Stimulated activated naive CD4-positive, alpha-beta T cell treated with Interleukin-2 at 50 U/mL for 16 hours (primary cell): ENCODE measurements at places on chromosomes 3 and 15.

DNA sequence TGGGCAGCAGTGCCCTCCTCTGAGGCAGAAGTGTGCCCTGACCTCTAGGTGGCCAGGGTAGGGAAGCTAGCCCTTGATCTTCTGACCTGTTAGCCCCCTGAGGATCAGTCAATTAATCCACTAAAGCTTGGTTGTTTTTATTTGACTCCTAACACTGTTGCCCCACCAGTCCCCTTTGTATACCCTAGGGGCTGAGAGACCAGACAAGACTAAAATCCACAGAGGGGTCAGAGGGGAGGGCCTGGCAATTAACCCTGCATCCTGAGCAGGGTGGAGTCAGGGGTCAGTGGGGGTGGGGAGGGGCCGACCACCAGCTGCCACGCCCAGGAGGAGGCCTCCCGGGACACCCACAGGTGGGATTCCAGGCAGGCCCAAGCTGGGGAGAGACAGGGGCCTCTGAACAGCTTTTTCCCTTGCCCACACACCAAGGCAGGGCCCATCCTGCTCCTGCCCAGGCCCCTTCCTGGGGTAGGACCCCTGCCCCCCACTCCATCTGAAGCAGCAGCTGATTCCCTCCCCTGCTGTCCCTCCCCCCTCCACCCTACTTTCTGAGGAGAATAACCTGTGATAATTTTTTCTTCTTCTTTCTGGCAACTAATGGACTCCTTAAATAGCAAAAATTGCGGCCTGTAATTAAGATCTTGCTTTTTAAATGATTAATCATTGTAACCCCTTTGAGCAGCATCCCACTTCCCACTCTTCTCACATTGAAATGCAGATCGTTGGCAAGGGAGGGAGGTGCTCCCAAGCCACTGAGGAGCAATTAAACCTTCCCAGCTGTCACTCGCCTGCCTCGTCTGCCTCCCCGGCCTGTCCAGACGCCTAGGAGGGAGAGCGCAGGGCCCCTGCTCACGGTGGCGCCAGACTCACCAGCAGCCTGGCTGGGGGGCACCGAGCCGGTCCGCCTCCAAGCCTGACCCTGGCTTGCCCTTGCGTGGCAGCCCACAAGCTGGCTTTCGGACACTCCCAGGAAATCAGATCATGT is 51.9 kb downstream of the RHCG start:
- DNase-seq, result no peak

DNA sequence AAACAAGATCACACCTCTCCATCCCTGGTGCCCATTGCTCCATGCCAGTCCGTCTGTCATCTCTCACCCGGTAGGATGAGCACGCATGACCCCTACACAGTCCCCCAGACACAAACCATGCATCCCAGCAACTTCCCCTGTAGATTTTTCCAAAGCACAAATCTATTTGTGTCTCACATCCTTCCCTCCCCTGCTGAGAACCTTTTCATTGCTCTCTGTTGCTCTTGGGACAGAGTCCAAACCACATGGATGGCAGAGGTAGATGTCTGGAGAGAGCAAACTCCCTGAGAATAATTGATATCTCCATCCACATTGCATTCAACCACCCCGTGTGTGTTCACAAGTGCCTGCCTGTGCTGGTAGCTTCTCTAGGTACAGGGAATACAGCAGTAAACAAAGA is 29.9 kb upstream of the LRTM1 start:
- no peak for DNase-seq

DNA sequence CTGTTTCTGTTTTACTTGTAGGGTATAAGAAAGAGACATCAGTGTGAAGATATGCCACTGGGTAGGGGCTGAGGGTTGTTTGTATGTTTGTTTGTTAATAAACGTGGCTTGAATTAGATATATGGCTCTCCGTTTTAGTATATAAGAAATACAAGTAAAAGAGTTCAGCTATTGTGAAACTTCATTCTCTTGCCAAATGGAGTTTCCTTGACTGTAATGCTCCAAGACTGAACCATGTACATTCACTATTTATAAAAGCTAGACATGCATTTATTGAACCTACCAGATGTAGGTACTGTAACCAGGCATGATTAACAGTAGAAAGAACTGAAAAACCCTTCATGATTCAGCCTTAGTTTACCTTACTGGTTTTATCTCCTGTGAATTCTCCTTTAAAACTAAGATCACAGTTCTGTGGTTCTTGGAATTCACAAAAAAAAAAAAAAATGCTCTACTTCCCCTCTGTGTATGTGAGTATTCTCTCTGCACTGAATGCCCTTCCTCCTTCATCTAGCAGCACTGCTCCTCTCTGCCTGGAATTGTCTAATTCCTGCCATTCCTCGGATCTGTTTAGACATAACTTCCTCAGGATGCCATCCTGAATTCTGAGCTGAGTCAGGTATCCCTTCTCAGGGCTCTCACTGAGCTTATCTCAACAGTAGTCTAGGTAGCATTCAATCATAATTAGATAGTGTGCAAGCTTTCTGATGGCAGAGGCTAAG is 504.4 kb downstream of the FHIT start:
- DNase-seq, result no peak

- no peak for DNase-seq
Measured at GRCh38 chr3:94011233-94011711, 17.1 kb downstream of the STX19 start.

- no peak for DNase-seq
Measured at GRCh38 chr3:169493521-169494141, 169.9 kb downstream of the MECOM start.

- DNase-seq, result peak; percentile 81
Measured at GRCh38 chr15:50906954-50907600, 1.4 kb upstream of the AP4E1 start.

GRCh38 chr3:146928421-146929059 is 323.4 kb upstream of the PLSCR5 start:
- no peak for DNase-seq

DNA sequence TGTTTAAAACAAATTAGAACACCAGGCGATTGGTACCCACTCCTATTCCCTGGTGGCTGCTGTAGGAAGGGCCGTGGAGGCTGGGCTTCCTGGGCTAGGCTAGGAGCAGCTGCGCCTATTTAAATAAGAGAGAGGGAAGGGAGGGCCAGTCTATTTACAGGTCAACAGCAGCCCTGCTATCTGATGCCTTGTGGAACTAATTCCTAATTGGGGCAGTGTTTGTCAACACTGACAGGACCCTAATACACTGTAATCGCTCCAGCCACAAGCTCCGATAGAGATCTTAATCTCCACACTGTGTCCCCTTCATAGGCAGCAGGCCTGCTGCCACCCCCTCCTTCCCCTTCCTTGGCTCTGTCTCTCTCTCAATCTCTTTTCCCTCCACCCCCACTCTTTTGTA is 116.9 kb upstream of the SOX14 start:
- DNase-seq, result no peak

- no peak for DNase-seq
Measured at GRCh38 chr3:59506191-59506590, 456.4 kb upstream of the CFAP20DC start.

- DNase-seq, result no peak
Measured at GRCh38 chr15:91603384-91604080, 250.0 kb upstream of the SLCO3A1 start.

- DNase-seq, result peak; percentile 71
Measured at GRCh38 chr3:128095222-128095703, 28.3 kb downstream of the RUVBL1 start.

DNA sequence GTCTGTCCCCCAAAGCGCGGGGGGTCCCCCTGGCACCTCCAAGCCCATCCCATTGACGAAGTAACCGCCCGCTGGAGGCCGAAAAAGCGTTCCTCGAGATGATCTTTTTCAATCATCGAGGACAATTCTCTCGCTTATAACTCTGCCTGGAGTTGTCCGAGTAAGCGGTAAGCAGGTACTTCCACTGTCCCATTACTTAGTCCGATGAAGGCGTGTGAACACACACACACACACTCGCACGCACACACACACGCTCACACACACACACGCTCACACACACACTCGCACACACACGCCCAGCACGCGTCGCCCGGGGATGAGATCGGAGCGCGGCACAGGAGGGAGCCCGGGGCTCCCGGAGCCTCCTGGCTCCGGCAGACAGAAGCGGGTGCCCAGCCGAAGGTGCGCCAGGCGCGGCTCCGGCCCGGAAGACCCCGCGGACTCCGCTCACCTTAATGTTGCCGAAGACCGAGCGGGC is 430 bp downstream of the SLCO2A1 start:
- DNase-seq, result no peak

- no peak for DNase-seq
Measured at GRCh38 chr3:80997622-80998021, 763.8 kb downstream of the GBE1 start.

DNA sequence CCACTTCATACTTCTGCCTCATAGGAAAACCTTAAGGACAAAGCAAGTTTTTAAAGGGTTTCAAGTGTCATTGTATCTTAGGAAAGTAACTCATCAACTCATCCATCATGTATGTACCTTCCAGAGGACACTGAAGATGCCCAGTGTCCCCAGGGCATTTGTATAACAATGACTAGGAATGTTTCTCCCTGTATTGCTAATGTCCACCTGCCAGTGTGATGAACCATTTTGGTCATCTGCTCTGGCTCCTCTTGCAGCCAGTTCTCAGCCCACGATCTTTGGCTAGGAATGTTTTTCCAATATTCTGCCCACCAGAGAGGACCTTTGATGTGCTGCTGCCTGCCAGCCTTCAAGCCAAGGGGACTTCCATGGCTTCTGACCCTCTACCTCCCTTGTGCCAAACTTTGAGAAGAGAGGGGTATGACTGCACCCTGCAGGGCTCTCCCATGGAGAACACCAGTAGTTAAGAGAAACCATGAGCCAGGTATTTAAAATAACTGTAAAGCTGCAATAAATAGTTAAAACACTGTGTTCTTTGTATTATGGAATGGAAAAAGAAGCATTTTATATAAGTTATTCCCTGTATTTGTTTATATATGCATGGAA is 11.4 kb downstream of the LMOD3 start:
- no peak for DNase-seq

- no peak for DNase-seq
Measured at GRCh38 chr3:190644035-190644434, 130.2 kb downstream of the IL1RAP start.

DNA sequence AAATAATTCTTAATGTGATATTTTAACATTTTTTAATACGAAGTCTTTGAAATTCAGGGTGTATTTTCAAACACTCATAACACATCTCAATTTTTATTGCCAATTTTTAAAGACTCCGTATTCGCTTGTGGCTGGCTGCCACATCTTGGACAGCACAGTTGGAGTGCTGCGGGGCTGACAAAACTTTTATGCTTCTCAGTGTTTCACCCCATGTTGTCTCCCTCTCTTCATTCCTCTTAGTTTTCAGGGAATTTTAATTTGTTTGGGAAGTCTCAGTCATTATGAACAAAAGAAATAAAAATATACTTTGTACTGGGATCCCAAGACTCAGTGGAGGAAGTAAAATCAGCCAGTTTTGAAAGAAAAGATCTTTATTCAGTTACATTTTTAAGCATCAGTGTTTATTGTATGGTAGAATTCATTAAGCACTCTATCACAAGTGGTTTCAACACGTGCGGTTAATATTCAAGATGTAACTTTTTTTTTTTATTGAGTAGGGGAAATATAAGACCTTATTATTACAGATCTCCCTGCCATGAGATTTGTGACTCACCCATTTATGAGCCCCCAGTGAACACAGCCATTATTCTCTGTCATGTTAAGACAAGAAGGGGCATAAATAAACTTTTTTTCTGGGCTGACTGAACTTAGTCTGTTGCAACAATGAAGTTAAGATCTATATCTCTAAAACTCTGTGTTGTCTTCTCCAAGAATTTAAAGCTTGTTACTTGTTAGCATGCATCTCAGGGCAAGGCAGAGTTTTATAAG is 26.8 kb downstream of the KAT2B start:
- DNase-seq, result no peak

GRCh38 chr3:171159822-171160157 is 133.3 kb upstream of the SLC2A2 start:
- DNase-seq, result no peak

GRCh38 chr15:66923438-66923881 is 141.9 kb upstream of the SMAD3 start:
- peak; percentile 14 for DNase-seq

- no peak for DNase-seq
Measured at GRCh38 chr3:181330821-181331563, 341.5 kb upstream of the DNAJC19 start.

GRCh38 chr15:64856429-64857145 is 14.9 kb downstream of the PLEKHO2 start:
- DNase-seq, result no peak

DNA sequence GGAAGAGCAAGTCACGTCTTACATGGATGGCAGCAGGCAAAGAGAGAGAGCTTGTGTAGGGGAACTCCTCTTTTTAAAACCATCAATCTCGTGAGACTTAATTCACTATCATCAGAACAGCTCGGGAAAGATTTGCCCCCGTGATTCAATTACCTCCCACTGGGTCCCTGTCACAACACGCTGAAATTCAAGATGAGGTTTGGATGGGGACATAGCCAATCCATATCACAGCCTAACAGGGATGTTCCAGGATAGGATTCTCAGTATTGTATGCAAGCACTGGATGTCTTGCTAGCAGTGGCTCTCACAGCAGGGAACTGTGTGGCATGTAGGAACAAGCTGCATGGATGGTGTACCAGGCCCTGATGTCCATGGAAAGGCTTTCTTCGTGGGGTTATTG is 47.8 kb upstream of the SLC24A5 start:
- DNase-seq, result no peak

DNA sequence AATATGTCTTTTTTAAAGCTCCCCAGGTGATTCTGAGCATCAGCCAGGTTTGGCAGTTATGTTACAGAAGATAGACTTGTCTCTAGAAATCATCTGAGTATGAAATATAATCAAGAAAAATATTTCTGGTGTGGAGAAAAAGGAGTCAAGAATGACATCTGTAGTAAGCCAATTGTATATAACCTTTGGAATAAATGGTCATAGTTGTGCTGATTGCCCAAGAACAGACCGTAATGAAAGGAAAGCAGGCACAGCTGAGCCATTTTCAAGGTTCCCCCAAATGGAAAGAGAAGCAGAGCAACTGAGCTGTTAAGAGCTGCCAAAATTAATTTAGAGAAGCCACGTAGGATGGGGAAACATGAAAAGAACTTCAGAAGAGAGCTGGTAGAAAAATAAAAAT is 26.6 kb downstream of the GOLM2 start:
- no peak for DNase-seq

GRCh38 chr15:33067456-33067855 is 127.1 kb downstream of the FMN1 start:
- no peak for DNase-seq

- no peak for DNase-seq
Measured at GRCh38 chr15:23686466-23687142, 501 bp downstream of the NDN start.

GRCh38 chr3:156812521-156813335 is 13.4 kb upstream of the LEKR1 start:
- DNase-seq, result no peak

GRCh38 chr15:72961346-72961745 is 90.9 kb upstream of the NEO1 start:
- no peak for DNase-seq

GRCh38 chr3:123700791-123701722 is 116.2 kb upstream of the HACD2 start:
- no peak for DNase-seq

- no peak for DNase-seq
Measured at GRCh38 chr3:115111632-115112031, 35.5 kb downstream of the ZBTB20 start.
